Stimulated activated CD4-positive, alpha-beta T cell treated with anti-CD3 and anti-CD28 coated beads, TNF-alpha, amount 100 ng/mL, for 4 hours (primary cell): ENCODE measurements at places on chromosomes 6 and 20.

DNA sequence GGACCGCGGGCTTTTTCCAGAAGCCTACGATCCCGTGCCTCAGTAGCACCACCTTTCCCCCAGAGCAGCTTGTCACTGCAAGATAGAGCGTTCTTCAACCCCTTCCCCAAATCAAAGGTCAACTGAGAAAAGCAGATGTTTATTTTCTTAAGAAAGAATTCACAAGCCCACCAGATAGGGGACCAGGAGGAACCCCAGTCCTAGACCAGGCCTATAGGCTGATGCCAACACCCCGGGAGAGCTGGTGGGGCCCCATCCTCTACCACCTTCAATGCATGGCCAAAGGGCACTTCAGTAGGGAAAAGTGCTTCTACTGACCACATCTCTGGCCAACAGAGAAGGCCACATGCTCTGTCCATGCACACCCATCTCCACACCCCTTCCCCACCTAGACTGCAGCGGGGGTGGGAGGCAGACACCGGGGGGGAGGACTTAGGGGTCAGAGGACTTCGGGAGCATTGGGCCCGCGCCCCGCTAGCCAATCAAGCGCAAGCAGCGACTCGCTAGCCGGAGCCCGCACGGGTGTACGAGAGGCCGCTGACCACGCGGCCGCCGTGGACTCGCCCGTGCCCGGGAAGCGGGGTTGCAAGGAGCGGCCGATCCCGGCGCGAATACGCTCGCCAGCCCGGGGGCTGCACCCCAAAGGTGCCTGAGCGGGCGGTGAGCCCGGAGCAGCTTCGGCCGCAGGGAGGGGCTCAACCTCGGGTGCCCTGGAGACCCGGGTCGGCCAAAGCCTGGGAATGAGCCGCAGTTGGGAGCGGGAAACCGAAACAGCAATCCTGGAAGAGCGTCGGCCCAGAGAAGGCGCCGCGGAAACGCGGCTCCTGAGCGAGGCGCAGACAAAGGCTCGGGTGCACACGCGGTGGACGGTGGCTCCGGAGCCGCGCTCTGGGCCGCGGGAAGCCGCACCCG, 2.8 kb downstream of the PDE10A start:
- DNase-seq: no peak

- DNase-seq: no peak
These were observed 736.6 kb downstream of the KIF16B start for GRCh38 chr20:15836634-15837033.

- DNase-seq: no peak
These were observed 271.5 kb downstream of the FOXA2 start for GRCh38 chr20:22312744-22313346.

DNA sequence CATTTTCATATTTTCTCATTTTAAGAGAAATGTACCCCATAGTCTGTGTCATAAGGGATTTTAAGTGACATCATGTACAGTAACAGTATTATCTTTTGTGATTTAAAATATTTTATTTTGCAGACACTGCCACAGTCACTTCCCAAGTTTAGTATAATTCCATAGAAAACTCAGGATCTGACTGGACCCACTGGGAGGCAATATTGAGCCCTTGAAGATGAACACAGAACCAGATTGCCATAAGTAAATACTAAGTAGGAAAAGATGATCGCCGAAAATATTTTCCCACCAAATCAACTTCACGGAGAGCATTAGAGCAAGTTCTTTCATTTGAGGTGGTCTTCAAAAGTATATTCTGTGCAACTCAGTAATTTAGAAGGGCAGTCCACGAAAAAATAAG, 17.6 kb upstream of the PKHD1 start:
- DNase-seq: no peak

DNA sequence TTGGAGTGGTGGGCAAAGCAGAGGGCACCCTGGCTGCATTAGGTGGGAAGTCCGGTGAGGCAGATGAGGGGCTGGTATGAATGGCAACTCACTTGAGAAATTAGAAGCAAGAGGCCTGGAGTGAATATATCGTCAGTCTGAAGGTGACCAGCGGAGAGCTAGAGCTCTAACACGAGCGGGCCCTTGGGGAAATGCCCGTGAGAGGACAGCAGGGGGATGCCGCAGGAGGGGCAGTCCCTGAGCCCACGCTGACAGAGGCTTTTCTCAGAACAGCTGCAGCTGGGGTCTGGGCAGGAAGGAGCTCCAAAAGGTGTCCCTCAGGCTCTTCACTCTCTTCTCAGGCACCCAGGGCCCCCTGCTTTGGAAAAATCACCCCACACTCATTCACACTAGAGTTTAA, 32.0 kb upstream of the CD93 start:
- DNase-seq: no peak

DNA sequence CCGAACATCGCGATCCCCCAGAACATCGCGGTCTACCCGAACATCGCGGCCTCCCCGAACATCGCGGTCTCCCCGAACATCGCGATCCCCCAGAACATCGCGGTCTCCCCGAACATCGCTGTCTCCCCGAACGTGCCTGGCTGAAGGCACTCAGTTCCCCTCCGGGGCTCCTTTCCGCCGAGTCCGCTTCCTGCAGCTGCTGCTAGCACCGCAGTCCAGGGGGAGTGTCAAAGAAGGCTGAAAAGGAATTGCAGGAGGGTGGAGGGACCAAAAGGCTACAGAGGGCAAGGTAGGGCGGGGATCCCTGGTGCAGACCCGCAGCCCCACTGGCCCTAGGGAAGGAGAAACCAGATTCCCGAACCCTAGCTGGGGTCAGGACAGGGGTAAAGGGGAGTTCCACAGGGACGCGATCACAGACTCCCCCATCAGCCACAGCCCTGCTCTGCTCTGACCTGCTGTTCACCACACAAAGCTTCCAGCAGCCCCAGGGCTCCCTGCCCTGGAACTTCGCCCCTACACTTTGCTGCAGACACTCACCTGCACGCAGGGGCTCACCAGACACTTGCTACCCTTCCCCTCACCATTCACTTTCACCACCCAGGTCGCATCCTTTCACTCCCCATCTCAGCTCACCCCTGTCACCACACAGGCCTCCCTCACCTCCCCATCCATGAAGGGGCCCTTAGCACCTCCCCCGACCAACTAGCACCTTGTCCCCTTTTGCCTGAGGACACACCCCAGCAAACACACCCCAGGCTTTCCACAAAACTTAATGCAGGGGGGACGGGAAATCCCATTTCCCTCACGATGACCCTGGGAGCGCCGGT, 1.7 kb downstream of the ULBP1 start:
- no peak for DNase-seq

DNA sequence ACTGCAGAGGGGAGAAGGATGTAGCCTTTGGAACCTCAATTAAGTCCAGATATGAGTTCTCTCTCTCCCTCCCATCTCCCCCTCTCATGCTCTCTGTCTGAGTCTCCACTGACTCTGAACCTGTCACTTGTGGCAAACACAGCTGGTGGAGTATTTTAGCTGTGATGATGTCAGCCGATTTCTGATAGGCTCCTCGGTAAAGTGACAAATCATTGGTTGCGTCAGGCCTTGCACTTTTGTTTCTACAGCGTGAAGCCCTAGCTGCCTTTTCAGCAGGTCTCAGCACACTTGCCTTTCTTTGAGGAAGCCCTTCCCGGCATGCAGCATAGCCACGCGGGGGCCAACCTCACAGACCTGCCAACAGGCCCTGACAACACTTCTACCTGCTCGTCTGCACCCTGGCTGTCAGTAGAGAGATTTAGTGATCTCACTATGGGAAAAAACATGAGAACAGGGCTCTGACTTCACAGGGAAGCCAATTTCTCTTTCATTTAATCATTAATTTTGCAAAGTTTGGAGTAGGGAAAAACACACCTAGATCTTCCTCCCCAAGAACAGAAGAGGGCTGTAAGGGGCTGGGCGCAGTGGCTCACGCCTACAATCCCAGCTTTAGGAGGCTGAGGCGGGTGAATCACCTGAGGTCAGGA, 84.4 kb downstream of the GMPR start:
- no peak for DNase-seq

- no peak for DNase-seq
These were observed 1.1 kb downstream of the RGS17 start for GRCh38 chr6:153129873-153130514.

GRCh38 chr20:32437391-32438074, 79.4 kb downstream of the ASXL1 start:
- DNase-seq: no peak

GRCh38 chr20:51910321-51911050, 108.2 kb upstream of the SALL4 start:
- no peak for DNase-seq

DNA sequence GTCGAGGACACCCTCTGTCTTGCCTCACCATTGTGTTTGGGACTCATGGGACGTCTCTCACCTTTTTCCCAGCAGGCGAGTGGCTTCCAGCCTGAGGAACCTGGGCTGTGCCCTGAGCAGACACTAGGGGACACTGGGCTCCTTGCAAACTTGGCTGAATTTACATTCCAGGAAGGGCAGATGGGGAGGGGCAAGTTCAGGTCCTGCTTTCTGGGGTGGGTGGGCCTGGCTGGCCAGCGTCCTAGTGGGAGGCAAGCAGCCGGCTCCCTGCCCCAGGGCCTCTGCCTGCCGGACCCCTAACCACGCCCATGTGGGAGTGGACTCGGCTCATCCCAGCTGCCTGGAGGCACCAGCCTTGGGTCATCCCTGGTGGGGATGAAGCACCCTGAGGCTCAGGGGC, 48.2 kb upstream of the MLN start:
- no peak for DNase-seq

GRCh38 chr6:16205377-16206144, 32.8 kb upstream of the GMPR start:
- no peak for DNase-seq

GRCh38 chr6:107314531-107314939, 144.8 kb downstream of the PDSS2 start:
- DNase-seq: no peak

- DNase-seq: no peak
These were observed 104.0 kb downstream of the RTN4IP1 start for GRCh38 chr6:106525107-106525881.

DNA sequence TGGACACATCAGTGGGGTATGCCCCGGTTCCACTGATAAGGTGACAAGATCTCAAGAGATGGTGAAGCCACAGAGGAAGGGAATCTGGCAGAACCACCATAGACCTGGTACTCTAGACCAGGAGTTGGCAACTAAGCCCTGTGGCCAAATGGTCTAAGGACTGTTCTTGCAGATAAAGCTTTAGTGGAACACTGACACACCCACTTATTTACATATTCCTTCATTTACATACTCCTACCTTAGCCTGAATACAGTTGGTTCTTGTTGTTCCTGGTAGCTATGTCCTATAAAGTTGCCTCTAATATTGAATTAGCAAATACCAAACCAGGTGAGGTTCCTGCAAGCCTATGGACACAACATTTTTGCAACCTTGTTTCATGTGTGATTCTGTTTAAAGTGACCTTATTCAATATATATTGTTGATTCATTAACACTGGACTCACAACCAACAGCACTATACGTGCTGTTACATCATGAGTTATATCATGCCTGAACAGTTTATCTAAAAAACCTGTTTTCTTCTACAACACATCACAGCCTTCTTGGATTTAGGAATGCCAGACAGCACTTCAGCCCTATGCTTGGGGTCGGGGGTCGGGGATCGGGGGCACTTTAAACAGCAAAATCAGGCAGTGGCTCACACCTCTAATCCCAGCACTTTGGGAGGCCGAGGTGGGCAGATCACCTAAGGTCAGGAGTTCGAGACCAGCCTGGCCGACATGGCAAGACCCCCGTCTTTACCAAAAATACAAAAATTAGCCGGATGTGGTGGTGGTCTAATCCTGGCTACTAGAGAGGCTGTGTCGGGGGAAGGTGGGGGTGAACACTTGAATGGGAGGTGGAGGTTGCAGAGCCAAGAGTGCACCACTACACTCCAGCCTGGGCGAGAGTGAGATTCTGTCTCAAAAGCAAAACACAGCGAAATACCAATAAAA, 2.5 kb downstream of the CCDC167 start:
- DNase-seq: no peak

DNA sequence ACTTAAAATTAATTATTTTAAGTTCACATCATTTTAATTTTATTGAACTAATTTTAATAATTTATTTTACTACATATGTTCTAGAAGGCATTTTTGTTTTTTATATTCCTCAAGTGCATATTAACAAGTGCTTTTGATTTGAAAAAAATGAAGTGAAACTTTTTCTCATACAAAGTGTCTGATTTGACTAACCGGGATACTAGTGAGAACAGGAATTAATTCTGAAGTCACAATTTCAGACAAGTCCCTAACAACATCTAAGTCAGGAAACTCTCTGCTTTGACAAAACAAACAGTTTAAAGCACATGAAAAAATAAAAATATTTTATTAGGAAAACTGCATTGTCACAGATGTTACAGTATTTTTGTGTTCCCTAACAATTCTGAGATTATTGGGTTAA, 1166.3 kb upstream of the CITED2 start:
- DNase-seq: no peak

GRCh38 chr6:52953911-52954839, 40.9 kb downstream of the GSTA4 start:
- DNase-seq: no peak
